ENCODE measurements at places on chromosomes 16 and 17.
A peak's percentile ranks its signal among the peaks of the same experiment; 100 is the strongest.

DNA sequence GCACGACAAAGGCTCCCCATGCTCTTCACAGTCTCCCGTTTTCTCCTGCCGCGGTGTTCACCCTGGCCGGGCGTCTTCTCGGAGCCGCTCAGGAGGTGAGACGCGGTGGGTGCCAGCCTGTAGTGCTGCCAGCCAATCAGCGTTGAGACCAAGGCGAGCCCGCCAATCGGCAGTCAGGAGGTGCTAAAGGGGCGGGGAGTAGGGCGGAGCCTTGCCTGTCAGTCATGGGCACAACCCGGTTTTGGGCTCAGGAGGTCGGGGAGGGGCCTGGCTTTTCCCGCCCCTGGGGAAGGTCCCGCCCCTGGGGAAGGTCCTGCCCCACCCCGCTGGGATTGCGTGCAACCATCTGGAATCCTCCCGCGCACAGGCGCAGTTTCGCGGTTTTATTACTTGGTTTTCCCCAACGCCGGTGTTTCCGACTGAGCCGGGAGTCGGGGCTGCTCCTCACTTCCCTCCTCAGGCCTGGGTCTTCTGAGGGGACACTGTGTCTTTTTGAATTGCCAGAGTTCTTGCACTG is at the start of gene PRDM7:
TSS of gene PRDM7 (minus strand) at position 92 of the 517 bp plus-strand sequence. CDS start 1,421 bp downstream, outside the sequence.
- peak; percentile 99 for DNase-seq

DNA sequence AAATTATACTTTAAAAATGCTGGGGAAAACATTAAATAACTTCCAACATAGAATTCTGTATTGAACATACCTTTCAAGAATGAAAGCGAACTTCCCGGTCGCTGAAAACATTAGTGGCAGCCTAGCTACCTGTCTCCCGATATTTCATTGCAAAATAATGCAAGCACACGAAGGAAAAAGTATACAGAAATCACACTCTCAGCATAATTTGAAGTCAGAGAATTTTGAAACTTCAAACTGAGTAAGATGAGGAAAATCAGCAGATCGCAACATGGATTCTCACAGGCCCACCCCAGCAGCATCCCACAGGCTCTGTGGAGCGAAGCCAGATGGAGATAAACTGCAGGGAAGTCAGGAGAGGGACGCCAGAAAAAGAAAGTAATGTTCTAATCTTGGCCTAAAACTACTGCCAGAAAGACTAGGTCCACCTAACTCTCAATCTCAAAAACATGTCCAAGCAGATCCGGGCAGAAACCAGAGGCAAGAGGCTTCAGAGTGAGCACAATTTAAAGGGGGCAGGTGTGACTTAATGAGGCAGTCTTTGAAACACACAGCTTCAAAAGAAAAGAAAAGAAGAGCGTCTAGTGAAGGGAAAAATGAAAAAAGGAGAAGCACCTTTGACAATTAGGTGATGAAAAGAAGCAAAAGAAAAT is 4.8 kb upstream of the GOSR1 start:
- no peak for DNase-seq

- no peak for DNase-seq
These were observed 32.5 kb downstream of the PITPNM3 start for GRCh38 chr17:6523809-6524355.

GRCh38 chr17:19448341-19449268 is 37.6 kb downstream of the RNF112 start:
- no peak for DNase-seq

- DNase-seq = no peak
These were observed 25.8 kb upstream of the ABCC3 start for GRCh38 chr17:50608700-50609379.

DNA sequence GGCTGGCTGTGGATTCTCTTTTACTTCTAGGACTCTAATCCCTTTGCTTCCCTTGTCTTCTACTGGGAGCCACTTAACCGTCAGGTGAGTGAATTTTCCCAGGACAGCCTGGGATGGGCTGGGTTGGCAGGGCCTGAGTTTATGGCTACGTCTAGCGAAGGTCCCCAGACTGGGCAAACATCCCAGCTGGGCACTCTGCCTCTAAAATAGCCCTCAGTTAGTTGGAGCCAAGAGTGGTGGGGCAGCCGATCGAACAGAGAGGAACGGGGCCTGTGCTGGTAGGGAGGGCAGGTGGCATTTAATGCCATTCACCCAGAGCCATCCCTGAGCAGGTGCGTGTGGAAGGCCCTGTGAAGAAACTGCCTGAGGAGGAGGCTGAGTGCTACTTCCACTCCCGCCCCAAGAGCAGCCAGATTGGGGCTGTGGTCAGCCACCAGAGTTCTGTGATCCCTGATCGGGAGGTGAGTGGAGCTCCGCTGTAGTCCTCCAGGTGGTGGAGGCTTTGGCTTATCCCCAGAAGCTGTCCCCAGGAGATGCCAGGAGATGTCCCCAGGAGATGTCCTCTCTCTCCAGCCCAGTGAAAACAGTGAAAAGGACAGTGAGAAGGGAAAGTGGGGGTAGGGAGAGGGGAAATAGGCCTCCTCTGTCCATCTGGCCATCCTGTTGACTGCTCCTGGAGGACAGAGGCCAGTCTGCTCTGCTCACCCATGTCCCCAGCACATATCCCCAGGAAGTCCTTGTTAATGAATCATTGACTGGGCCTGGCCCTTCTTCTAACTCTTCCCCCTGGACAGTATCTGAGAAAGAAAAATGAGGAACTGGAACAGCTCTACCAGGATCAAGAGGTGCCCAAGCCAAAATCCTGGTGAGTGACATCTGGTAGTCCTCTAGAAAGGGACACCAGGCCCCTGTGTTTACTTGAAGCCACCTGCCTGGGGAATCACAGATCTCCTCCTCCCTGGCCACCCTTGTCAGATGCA is 4.4 kb downstream of the PNPO start:
- DNase-seq = no peak

- DNase-seq = peak; percentile 34
These were observed 123.8 kb downstream of the GOSR1 start for GRCh38 chr17:30600830-30601494.

DNA sequence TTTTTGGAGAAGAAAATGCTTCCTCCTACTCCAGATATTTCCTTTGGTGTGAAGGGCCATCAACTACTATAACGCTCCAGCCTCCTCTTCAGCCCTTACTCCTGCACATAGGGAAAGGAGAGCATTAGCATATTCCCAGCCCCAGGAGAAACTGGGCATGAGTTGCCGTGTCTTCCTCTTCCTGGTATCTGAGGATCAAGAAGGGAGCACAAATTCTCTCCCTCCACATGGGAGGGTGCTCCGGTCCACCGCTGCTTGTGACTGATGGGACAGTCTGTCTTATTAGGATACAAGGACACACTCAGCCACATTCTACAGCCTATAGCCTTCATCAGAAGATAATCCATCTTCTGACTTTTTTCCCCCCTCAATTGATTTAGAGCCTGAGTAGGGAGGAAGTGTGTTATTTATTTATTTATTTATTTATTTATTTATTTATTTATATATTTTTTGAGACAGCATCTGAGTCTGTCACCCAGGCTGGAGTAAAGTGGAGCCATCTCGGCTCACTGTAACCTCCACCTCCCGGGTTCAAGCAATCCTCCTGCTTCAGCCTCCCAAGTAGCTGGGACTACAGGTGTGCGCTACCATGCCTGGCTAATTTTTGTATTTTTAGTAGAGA is 16.6 kb upstream of the CYB5B start:
- no peak for DNase-seq

DNA sequence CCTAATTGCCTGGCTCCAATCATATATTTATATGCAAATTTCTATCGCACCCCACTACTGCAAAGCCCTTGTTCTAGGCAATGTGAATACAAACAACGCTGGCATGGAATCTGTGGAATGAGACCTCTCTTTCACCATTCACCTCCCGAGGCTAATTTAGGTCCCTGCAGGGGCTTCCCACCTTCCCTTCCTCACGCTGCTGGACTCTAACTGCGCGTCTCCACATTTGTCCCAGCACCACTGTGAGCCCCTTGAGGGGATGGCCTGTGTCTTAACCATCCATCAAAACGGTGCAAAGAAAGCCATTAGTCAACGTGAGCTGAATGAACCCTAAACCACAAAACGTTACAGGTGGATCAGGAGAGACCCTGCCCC is 1.6 kb downstream of the TMEM114 start:
- no peak for DNase-seq

DNA sequence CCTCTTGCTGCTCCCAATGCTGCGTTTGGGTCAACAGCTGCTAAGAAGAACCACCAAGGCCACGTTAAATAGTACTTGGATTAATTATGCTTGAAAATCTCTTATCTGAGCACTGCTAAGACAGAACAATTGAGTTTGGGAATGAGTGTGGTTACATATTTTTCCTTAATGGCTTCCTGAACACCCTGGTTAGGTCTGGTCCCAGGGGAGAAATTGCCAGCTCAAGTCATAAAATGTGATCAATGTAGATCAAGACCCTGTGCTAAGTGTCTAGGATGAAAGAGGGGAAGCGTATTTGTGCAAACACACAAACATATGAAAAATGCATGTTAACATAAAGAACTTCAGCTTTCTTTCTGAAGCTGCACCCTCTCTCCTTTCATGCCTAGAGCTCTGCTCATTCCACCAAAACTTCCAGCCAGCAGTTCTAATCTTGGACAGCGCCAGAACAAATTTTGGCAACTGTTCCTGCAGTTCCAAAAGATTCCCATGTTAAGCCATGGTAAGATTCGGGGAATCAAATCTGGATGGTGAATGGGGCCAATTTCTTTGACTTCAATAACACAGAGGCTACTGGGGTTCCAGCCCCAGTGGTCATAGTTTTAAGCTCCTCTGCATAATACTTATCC is 72.0 kb downstream of the ZFHX3 start:
- no peak for DNase-seq

- DNase-seq = peak; percentile 31
These were observed 9.1 kb downstream of the PSMB3 start for GRCh38 chr17:38761612-38762011.

GRCh38 chr16:23368469-23368868 is 66.4 kb downstream of the SCNN1B start:
- DNase-seq = no peak

DNA sequence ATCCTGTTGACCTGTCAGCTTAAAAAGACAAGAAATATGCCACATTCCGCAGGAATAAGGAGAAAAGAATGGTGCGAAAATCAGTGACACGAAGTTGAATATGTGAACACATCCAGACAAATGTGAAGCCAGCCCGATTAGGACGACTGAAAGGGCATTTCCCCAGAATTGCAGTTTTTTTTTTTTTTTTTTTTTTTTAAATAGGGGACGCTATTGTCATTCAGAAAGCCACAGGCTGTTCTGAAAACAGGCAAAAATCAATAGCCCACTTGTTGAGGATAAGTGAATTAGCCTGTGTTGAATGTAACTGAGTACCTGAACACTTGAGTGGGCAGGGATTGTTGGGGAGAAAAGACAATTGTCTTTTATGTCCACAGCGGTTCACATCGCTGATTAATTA is 507.1 kb downstream of the WWOX start:
- DNase-seq = no peak

GRCh38 chr17:14777291-14777690 is 476.4 kb downstream of the HS3ST3B1 start:
- no peak for DNase-seq

DNA sequence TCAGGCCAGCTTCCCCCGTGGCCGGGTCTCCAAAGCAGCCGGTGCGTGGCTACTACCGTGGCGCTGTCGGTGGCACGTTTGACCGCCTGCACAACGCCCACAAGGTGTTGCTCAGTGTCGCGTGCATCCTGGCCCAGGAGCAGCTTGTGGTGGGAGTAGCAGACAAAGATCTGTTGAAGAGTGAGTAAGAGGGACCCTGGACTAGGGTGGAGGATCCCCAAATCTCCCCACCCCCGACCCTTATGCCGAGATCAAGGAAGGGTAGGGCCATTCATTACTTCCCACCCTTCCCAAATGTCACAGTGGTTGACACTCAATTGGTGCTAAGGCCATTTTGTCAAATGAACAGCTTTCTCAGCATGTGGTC is 1.2 kb downstream of the COASY start:
- no peak for DNase-seq

DNA sequence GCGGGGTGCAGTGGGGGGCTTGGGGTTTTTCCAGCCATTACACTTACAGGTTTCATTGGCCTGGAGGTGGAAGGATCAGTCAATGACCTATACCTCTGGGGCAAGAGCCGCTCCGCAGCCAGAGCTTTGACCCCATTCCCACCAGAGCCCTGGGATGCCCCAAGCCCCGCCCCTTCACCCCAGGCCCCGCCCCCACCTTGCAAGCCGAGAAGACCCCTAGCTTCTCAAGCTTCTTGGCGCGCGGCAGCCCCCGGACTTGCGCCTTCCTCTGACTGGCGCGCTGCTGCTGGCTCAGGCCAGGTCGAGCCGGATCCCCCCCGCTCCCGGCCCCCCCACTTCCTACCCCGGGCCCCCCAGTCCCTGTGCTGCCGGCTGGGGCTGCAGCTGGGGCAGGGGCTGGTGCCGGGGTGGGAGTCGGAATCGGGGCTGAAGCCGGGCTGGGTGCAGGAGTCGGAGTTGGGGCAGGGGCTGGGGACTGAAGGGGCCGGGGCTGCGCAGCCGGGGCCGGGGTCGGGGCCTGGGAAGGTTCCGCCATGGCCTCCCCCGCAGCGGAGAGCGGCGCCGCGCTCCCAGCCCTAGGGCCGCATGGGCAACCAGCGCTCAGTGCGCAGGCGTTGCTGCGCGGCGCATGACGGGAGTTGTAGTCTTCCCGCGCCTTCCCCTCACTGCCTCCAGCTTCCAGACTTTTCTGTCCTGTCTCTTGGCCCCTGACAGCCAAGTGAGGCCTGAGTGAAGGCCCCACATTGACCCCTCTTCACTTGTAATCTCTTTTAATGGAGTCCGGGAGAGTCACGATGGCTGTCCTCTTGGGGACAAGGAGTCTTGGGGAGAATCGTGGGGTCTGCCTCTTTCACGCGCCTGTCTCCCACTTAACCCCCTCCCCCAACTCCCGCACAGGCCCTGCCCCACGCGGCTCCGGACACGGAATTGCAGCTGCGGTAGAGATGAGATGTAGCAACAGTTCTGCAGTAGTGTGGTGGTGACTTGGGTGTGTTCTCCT is at the start of gene KAT2A:
TSS of gene KAT2A (minus strand) at position 598 of the 1,000 bp plus-strand sequence. CDS start at position 535, 63 bp downstream.
- peak; percentile 80 for DNase-seq

DNA sequence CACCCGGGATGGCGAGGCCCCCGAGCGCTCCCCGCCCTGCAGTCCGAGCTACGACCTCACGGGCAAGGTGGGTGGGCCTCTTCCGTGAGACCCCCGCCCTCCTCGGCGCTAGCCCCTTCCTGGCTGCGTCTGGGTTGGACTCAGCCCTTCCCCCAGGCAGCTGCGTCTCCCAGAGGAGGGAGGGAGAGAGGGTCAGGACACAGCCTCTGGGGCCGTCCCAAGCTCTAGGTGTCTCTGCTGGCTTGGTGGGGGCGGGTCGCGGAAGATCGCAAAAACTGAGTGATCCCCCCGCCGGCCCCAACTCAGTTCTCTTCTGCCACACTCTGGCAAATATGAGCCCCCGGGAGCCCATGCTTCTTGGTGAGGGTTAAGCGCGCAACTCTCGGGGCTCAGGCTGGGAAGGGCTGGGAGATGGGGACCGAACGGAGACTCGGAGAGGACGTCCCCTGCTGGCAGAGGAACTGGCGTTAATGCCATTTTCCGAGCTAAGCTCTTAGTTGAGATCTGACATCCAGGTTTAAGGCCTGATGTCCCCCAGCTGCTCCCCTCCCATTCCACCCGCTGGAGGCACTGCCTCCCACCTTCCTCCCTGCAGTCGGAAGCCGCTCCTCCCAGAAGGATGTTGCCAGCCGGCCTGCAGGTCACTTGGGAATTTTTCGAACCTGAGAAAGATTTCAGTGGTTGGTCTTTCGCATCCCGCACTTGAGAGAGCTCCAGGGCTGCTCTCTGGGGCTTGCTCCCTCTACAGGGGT is 419 bp downstream of the RAB37 start:
- DNase-seq = no peak

GRCh38 chr16:84774810-84775209 is 45.0 kb upstream of the CRISPLD2 start:
- no peak for DNase-seq

- DNase-seq = peak; percentile 68
These were observed 28.4 kb upstream of the TMC5 start for GRCh38 chr16:19389246-19389645.

- no peak for DNase-seq
These were observed 81.0 kb downstream of the ATF7IP2 start for GRCh38 chr16:10466861-10467260.
